ENCODE measurements at places on chromosomes 7 and 10.

DNA sequence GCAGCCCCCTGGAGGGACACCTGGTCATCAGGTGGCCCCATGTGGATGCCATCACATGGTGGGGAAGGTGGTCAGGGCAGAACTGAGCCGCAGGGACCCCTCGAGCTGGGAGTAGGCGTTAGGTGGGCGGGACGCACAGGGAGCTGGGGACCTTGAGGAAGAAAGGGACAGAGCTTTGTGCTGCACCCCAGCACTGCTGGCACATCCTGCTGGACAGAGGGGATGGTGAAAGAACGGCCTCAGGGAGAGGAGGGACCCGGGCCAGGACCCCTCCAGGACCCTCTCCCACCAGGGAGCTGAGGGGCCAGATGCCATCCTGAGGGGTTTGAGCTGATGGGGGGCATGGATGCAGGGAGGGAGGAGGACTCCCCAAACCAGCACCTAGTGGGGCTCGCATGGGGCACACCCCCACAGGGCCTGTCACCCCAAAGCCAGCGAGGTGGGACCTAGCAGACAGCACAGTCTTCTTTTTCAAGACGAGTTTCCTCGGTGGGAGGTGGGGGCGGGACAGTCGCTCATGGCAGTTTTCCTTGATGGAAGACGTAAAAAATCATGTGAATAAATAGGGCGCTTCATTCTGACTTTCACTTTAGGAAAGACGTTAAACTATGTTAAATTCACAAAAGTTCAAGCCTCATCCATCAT, 43.3 kb downstream of the STK32C start:
- DNase-seq: no peak

- no peak for DNase-seq
Measured at GRCh38 chr7:41449286-41449685, 253.6 kb downstream of the INHBA start.

GRCh38 chr7:26560526-26561256, 269.0 kb downstream of the SNX10 start:
- no peak for DNase-seq

- no peak for DNase-seq
Measured at GRCh38 chr7:20642166-20642565, 26.7 kb downstream of the ABCB5 start.

- no peak for DNase-seq
Measured at GRCh38 chr7:55344840-55345239, 20.3 kb upstream of the LANCL2 start.

DNA sequence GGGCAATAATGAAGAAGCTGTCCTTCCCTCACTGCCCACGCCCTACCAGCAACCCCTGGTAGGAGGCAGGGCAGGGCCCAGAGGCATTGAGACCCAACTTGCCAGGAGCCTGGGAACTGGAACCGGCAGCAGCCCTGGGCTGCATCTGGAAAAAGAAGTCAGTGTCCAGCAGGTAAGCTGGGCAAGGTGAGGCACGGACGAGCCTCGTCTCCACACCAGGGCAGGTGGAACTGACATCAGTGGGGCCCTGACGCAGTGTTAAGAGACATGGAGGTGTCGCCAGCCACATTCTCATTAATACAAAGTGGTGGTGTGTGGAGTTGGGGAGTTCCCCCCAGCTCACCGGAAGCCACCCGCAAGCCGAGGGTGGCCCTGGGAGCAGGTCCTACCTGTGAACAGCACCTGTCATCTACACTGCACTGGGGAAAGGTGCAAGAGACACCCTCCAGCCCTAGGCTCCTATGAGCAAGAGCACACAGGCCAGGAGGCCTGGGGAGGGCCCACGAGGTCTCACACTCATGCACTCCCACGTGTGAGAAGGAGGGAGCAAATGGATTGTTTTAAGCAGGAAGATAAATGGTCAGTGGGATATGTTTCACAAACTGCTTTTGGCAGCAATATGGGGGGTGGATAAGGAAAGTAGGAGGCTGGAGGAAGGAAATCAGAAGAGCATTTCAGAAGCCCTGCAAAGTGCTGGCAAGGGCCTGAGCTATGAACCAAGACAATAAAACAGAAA, 53.6 kb downstream of the COBL start:
- no peak for DNase-seq

- DNase-seq: no peak
Measured at GRCh38 chr7:2964208-2964607, 79.5 kb downstream of the CARD11 start.

GRCh38 chr10:132535065-132535651, 2.4 kb upstream of the INPP5A start:
- DNase-seq: no peak

GRCh38 chr10:121005948-121006587, 154.9 kb downstream of the WDR11 start:
- no peak for DNase-seq

- DNase-seq: no peak
Measured at GRCh38 chr7:4097001-4097609, 585.0 kb upstream of the FOXK1 start.

- DNase-seq: no peak
Measured at GRCh38 chr7:152537639-152538038, 101.8 kb upstream of the KMT2C start.

DNA sequence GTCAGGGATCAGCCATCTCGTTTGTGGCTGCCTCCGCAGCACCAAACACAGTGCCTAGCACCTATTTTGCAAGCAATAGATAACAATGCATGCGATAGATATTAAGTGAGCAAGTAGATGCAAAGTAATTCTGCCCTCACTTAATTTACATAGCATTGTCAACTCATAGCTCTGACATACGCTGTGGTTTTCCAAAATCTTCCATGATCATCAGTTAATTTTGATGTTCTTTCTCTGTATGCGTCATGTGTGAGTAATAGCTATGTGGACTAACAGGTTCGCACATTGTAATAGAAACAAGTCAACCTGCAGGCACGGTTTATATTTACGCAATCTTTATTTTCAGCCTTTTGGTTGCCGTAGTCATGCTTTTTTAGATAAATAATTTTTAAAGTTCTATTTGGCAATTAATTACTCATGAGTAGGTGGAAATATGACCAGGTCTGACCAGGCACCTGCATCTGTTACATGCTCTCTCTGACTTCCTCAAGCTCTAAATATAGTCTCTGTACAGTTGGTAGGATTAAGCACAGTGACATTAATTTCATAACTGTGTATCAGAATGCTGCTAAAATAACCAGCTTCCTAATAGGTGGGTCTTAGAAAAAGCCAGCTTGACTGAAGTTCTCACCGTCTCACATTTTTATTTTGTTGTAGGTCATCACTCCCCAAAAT, 13.3 kb downstream of the MAP3K8 start:
- no peak for DNase-seq

DNA sequence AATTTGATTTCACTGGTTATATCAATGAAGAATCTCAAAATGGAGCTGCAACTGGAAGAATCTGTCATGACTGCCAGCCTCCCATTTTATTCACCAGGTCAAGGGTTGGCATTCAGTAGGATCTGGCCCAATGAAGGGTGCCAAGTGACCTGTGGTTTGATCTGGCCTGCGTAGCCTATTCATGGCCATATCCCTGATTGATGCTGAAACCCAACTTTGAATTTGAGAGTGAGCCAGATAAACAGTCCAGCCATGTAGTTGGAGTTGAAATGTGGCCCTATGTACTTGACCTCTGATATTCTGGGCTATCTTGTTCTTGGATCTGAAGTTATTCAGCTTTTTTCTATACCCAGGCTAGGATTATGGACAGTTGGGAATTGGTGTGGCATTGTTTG, 1.5 kb downstream of the MKLN1 start:
- DNase-seq: no peak

DNA sequence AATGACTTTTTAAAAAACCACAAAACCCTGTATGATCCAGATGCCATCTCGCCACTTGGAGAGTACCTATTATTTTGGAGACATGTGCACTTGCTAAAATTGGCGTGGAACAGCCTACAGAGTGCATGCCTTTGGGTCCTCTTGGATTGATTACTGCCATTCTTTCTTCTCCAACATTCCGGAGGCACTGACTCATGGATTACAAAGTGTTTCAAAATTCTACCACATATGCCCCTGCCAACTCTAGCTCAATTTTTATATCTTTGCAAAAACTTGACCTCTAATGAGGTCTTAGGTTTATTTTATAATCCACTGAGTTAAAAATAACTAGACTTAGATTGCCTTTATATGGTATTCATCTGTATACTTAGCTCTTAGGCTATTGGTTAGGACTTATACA, 55.8 kb upstream of the KIF5B start:
- DNase-seq: no peak

DNA sequence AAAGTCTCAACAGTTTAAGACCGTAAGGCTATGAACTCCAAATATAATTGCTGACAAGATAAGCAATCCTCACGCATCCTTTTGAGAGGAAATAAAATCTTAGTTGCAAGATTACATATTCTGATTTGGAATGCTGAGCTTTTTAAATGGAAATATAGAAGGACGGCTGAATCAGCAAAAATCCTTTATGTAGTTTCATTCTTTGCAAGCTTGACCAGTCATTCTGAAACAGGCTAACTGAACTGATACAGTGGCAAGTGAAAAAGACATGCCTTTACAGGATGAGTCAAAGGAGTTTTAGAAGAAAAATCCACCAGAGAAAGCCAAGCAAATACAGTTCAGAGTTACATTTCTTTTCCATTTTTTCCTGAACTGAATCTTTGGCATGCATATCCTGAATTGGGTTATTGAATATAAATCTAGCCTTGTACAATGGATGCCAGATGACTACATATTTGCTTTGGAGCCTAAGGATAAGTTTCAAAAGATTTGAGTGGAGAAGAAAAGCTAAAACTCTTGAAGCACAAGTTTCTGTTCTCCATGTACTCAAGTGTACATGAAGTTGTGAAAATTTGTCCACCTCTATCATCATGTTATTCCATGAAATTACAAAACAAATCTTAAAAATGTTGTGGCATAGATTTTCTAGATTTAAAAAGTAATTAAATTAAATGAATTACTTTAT, 4.4 kb downstream of the VIM start:
- no peak for DNase-seq

- DNase-seq: no peak
Measured at GRCh38 chr7:55912748-55913158, 25.5 kb downstream of the ZNF713 start.

- DNase-seq: no peak
Measured at GRCh38 chr7:20393616-20394015, 62.9 kb downstream of the ITGB8 start.

GRCh38 chr10:101995451-101996063, 60.4 kb downstream of the ARMH3 start:
- DNase-seq: no peak

- no peak for DNase-seq
Measured at GRCh38 chr7:132897093-132897687, 184.7 kb downstream of the CHCHD3 start.

DNA sequence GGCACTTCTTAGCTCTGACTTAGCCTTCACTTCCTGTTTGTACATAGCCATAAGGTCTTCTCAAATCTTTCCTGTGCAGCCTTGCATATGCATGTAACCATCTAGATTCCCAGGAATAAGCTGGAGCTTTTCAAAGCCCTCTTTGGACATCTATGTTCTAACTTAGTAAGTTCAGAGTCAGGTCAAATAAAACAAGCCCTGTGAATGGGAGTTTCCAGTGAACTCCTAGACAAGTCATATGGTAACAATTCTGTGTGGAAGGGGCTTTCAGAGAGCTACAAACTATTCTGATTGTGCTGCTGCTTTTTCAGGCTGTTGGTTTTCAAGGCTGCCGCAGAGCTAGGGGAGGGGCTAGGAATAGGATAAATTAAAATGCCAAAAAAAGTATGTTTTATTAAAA, 208.4 kb upstream of the AKR1E2 start:
- DNase-seq: no peak

DNA sequence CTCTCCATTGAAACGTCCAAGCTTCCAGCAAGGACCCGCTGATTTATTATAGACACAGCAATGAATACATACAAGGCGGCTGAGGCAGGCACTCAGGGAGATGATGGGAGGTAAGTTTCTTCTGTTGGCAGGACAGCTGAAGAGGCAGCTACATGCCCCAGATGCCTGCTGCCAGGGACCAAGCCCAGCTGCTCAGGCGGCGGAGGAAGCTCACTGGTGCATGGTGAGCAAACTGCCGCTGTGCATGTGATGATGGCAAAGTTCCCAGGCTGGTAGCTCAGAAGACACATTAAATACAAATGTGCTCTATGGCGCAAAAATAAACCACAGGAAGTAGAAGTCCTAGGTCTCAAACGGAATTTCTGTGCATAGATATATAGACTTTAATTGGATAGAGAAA, 2.3 kb downstream of the DNTT start:
- no peak for DNase-seq

GRCh38 chr7:128814499-128814898, 15.7 kb upstream of the FLNC start:
- DNase-seq: no peak

DNA sequence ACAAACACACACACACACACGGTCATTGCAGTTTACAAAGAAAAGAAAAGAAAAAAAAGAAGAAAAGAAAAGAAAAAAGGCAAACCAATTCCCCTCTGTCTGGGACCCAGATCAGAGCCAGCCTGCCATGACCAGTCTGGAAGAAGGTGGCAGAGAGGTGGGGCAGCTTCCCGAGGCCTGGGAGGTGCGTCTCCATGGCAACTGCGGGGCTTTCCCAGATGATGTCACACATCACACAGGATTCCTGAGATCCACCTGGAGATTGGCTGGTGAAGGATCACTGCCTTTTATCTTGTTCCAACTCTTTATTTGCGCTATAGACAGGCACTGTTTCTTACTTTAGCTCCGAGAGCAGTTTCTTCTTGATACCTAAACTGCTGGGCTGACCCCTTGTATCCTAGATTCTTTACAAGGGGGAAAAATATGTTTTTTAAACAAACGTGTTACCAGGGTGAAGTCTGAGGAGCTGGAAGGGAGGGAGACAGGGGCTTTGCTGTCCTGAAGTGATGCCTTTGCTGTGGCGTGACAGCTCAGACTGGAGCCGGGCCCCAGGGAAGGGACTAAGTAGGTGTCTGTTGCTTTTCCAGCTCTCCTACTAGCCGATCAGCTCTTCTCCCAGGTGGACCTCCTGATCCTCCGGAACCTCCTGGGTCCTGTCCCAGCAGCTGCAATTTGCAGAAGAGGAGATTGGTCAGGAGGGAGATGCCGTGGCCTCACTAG, 298.5 kb downstream of the KLF6 start:
- no peak for DNase-seq

GRCh38 chr10:34716958-34717357, 98.1 kb downstream of the PARD3 start:
- no peak for DNase-seq

DNA sequence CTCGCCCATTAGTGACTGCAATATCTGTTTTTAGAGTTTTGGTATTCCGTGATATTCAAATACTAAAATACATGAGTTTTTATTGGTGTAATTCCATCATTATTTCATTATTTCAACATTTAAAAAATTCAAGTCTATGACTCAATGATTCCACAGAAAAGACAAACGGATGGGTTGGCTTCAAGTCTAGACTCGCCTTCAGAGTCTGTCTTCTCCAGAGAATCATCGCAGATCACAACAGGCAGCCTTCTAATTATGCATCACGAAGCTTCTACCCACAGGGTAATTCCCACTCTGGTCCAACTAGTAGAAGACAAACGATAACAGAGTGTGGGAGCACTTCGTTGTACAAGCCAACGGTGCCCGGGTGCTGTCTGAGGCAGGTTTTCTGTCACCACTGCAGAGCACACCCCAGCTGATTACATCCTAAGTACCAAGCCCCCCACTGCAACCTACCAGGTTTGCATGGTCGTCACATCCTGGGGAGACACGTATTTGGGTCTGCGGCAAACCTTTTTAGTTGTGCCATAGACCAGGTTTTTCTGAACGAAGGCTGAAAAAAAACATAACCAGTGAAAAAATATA, 28.9 kb downstream of the PARP12 start:
- no peak for DNase-seq

Data from stimulated activated CD4-positive, alpha-beta T cell treated with anti-CD3 and anti-CD28 coated beads, TNF-alpha, amount 100 ng/mL, for 1 hour (primary cell).